ENCODE measurements at places on chromosomes 3 and 15. TPM values are rescaled to one million over a fixed set of nuclear protein-coding genes. Genes with fewer than 3 reads are reported as not detected.

Gene C3orf85
- not detected for total RNA-seq

Gene ISLR2
- 0.19 TPM for total RNA-seq

Gene PLIN1
- total RNA-seq: not detected

Gene REC114
- total RNA-seq: not detected

Gene KCNH8
- 0.45 TPM for total RNA-seq

Gene RHCG
- total RNA-seq: not detected

DNA sequence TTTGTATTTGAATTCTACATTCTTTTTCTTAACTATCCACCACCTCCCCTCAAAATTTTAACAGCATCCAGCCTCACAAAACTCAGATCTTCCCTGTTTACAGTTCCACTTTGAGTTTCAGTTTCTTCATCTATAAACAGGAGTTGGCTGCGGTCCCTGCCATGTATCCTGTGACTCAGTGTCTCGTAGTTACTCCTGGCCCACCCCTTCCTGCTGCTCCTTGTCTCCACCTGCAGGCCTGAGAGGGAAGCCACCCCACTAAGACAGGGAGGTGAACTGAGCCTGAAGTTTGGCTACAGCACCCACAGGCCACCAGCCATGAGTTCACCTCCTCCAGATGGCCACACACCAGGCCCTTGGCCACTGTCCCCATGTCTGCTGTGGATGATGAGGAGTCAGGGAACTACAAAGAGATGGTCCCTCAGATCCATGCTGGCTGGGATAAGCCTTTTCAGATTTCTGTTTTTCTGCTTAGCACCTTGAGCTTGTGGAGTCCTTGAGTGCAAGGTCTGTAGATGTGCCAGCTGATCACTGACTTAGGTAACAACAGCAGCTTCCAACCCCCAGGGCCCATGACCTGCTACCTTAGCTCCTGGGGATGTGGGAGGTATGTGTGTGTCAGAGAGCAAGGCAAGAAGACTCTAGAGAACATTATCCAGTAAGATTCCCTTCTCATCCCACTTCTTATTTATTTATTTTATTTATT lies 37.5 kb downstream of the CD86 start:
- peak; percentile 5 for DNase-seq

DNA sequence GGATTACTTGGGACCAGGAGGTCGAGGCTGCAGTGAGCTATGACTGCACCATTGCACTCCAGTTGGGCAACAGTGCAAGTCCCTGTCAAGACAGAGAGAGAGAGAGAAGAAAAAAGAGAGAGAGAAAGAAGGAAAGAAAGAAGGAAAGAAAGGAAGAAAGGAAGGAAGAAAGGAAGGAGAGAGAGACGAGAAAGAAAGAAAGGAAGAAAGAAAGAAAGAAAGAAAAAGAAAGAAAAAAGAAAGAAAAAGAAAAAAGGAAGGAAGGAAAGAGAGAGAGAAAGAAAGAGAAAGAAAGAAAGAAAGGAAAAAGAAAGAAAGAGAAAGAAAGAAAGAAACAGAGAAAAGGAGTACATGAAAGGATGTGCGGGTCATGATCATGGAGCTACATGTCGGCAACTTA lies 80.2 kb downstream of the ATP13A4 start:
- no peak for DNase-seq

GRCh38 chr3:194405766-194406165 lies 6.7 kb upstream of the GP5 start:
- peak; percentile 31 for DNase-seq

DNA sequence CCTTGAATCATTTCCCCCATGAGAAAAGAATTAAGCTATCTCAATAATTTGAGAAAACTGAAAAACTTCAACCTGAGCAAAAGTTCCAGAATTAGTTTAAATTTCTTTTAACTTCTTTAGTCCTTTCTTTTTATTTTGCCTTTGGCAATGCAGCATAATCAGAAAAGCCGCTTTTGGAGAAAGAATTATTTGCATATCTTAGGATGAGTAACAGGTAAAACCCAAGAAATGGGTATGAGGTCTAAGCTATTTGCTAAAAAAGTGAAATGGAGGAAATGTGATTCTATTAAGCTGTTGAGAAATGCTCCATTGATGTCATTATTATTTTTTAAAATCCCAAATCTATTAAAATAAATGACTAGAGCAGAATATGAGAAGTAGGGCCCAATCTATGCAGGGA lies 1238.3 kb upstream of the GBE1 start:
- no peak for DNase-seq

- peak; percentile 89 for DNase-seq
Measured at GRCh38 chr3:128650096-128651050, at the start of gene RPN1. TSS of gene RPN1 (minus strand) at chr3:128650818. CDS start at chr3:128650800, 18 bp downstream.

DNA sequence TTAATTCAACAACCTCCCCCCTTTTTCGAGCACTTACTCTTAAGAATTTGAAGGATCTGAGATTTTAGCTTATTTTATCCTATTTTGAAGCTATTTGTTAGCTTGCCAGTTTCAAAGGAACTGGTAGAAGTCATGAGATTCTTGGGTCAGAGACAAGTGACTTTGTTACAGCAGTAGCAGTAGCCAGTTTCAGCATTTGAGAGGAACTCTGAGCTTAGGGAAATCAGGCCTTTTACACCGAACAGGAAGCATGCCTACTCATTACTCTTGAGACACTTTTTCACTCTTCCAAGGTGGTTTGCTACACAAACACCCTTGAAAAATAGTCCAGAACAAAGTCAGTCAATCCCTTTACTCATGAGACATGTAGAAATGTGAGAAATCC lies 24.5 kb upstream of the TM4SF1 start:
- DNase-seq: peak; percentile 38

GRCh38 chr15:101613130-101614000 lies 38.8 kb downstream of the TM2D3 start:
- DNase-seq: no peak

GRCh38 chr3:33787328-33788009 lies 11.0 kb upstream of the PDCD6IP start:
- peak; percentile 42 for DNase-seq

DNA sequence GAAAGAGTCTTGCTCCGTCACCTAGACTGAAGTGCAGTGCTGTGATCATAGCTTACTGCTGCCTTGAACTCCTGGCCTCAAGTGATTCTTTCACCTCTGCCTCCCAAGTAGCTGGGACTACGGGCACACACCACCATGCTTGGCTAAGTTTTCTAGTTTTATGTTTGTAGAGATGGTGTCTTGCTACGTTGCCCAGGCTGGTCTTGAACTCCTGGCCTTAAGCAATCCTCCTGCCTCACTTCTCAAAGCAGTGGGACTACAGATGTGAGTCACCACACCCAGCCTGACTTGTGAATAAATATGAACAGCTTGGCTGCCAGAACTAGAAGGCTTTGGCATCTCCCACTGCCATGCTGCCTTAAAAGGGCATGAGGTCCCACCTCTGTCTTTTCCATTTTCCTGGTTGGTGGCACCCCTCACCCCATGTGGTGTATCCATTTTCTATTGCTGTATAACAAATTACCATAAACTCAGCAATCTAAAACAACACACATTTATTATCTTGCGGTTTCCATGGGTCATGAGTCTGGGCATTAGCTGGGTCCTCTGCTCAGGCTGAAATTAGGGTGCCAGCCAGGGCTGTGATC lies 44.3 kb downstream of the PTPRG start:
- DNase-seq: no peak

DNA sequence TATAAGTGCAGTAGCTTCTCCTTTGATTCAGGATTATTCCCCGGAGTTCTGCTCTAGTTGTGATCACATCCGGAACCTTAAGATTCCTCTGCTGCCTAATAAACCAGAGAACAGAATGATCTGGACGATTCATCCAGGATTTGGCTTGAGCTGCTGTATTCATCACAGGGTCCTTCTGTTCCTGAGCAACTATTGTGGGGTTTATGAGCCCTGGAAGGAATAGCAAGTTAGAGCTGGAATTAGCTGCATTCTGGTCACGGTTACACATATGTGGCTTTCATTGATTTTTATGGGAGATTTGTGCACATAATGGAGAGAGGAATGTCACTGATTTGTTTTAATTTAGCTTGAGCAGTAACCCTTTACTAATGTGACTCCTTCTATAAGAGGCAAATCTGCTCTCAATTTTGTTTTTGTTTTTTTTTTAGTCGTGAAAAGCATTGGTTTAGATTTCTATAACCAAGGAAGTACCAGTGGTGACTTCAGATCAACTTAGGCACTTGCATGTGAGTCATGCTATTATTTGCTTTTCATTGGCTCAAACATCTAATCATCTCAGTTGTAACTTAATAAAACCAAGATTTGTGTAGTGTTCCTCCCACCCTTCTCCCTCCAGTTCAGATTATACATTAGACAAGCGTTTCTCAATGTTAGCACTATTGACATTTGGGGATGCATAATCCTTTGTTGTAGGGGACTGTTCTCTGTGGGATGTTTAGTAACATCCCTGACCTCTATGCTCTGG lies 148.5 kb downstream of the OTOL1 start:
- DNase-seq: no peak

GRCh38 chr3:23422517-23422851 lies 219.4 kb downstream of the UBE2E2 start:
- DNase-seq: no peak

- peak; percentile 95 for DNase-seq
Measured at GRCh38 chr3:65831733-65832425, 206.8 kb downstream of the MAGI1 start.

DNA sequence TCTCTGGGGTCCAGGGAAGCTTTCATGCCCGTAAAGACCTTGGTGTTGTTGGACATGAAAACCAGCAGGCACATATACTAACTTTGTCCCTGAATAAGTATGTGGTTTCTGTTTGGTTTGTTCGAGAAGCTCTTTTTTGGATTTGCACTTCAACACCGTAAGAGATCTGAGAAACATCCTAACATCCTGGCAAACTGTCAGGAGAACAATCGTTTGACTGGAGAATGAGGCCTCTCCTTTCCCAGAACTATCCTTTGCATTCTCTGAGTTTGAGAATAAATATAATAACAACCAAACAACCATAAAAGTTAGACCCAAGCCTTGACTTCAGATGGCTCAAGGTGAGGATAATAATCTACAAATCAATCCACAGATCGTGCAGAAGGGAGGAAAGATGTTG lies 230.4 kb upstream of the WNT5A start:
- DNase-seq: no peak

Measured in astrocyte (in vitro differentiated cells and primary cell).